Heart right ventricle (tissue), 16 donors: ENCODE measurements at places on chromosomes 3 and 15. TPM values are rescaled to one million over a fixed set of nuclear protein-coding genes. Genes with fewer than 3 reads are reported as not detected.
A peak's percentile ranks its signal among the peaks of the same experiment; 100 is the strongest.

The CEP19 gene
- total RNA-seq: 1.9 TPM

The ALG1L2 gene
- total RNA-seq: not detected

The CHRNB4 gene
- total RNA-seq: not detected

The PRR23E gene
- total RNA-seq: not detected

The CYP1A1 gene
- total RNA-seq: 0.42 TPM

The GOLGA6B gene
- not detected for total RNA-seq

The BDH1 gene
- total RNA-seq: 55.2 TPM

The CELF6 gene
- total RNA-seq: 1.2 TPM

The MEF2A gene
- 138 TPM for total RNA-seq

The OCA2 gene
- total RNA-seq: not detected

The SCAANT1 gene
- total RNA-seq: not detected

The PODXL2 gene
- 1.6 TPM for total RNA-seq

The RYR3 gene
- total RNA-seq: 0.17 TPM

The LRRC2 gene
- total RNA-seq: 114 TPM

DNA sequence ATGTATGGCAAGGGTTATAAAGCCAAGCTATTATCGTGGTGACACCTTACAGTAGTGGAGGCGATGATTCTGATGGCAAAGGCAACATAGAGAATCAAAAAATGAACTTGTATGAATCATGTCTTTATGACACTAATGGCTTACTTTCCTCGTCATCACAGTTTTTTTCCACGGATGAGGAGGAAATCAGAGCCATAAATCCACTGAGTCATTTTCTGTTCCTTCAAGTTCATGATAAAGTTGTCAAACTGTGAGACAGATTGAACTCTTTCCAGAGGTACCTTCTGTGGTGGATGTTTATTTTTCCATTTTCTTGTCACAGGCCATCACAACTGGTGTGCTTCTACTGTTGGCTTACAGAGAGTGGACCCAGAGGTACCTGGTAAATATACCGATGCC is 8.5 kb downstream of the TMEM212 start:
- no peak for DNase-seq

DNA sequence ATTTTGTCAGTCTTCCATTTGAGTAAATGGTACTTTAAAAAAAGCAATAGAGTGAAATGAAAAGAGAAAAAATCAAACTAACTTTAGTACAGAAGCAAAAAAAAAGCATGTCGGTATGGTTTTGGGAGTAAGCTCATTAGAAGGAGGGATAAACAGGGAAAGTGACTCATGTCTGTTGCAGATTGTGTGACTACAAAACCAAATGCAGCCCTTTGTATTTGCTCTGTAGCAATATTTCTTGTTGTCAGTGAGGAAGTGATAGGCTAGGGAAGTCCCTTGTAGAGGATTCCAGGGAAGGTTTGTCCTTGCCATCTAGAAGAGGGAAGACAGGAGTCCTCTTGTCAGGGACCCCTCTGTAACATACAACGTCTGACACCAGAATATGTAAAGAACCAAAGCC is 150.5 kb upstream of the POU1F1 start:
- DNase-seq: no peak

DNA sequence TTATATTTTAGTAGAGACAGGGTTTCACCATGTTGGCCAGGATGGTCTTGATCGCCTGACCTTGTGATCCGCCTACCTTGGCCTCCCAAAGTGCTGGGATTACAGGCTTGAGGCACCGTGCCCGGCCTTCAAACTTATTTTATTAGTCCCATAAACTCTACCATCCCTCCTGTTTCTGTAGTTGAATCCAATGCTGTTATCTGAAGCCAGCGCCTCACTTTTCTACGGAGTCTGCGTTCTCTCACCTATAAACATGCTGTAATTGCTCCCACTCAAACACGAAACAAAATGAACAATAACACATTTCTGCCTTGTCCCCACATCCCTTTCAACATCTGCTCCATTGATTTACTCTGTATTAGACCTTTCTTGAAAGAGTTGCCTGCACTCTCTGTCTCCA is 222.3 kb upstream of the LRRFIP2 start:
- DNase-seq: no peak

DNA sequence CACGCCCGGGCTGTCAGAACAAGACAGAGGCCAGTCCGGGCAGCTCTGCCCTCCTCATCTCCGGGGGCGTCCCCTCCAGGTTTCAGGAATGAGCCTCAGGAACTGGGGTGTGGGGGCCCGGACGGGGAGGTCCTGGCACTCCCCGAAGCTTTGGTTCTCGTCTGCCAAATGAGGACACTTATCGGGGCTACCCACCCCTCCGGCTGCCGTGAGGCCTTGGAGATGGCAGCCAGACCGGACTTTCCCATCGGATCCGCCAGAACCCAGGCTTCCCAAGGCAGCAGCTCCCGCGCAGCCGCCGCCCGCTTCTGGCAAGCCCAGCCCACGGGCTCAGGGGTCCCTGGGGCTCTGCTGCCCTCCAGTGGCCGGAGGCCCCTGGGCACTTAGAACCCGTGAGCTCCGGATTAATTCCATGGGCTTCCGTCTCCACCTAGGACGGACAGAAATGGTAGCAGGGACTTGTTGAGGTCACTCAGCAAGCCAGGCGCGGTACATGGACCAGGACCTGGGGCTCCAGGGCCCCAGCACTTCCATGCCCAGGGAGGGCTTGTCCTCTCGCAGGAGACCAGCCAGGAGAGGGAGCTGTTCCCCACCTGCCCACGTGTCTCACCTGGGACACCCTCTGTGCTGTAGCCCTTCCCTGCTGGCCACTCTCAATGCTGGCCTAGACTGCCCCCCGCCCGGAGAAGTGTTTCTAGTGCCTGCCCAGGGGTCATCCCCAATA is 89.4 kb downstream of the LINGO1 start:
- DNase-seq: peak; percentile 91

- DNase-seq: no peak
Observed at GRCh38 chr3:158522221-158523136, 48.5 kb upstream of the MLF1 start.

GRCh38 chr15:52677593-52678467 is 1.4 kb downstream of the ATOSA start:
- DNase-seq: peak; percentile 70

- DNase-seq: peak; percentile 55
Observed at GRCh38 chr3:4983739-4984510, 4.7 kb downstream of the BHLHE40 start.

GRCh38 chr3:97821287-97821773 is 481 bp upstream of the CRYBG3 start:
- peak; percentile 39 for DNase-seq

DNA sequence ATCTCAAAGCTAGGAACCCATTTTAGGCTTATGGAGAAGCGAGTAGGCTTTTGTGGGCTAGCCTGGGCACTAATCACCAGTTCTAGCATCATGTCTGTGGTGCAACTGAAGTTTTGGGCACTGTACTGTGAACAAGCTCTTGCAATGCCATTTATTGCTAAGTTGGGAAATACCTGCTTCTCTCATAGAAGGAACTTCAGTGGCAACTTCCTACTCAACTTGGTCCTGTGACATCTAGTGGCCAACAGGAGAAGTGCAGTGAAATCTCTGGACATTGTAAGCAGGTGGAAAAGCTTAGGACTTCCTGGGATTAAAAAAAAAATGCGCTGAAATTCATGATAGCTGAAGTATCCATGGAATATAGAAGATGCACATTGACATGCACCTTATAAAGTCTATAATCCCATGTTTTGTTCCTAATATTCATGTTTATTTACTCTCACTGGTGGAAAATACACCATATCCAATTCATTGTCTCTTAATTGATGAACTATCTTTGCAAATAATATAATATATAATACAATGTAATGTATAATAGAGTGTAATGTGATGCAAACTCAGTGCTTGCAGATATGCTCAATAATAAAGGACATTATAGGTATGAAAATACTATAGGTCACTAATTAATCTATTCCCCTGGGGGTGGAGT is 6.5 kb upstream of the ALDH1A3 start:
- no peak for DNase-seq

GRCh38 chr3:16101295-16102186 is 72.9 kb upstream of the GALNT15 start:
- no peak for DNase-seq

DNA sequence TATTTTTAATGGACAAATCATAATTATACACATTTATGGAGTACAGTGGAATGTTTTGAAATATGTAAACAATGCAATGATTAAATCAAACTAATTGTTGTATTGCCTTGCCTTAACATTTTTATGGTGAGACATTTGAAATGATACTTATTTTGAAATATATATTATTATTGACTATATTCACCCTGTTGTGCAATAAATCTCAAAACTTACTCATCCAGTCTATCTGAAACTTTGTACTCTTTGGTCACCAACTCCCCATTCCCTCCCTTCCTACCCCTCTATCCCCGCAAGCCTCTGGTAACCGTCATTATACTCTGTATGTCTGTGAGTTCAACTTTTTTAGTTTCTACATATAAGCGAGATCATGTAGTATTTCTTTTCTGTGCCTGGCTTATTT is 74.7 kb upstream of the GOLGA6B start:
- DNase-seq: no peak

DNA sequence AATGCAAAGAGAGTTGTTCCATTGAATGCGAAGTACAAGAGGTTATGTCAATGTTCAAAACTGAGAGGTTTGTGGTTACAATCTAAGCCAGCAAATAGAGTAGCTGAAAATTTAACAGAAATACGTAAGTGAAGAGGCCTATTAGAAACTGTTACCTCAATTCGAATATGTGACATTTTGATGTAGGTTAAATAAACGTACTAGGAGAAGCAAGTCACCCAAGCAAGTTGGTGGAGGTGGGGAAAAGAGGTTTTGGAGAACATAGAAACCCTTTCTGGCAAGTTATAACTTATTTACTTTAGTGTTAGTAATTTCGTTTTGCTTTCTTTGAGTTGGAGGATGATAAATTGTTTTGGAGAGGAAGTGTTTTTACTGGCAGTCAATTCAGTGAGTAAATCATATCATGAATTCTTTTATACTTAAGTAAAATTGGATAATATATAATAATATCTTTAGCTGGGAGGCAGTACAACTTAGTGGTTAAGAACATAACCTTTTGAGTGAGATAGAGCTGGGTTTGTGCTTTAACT is 91.2 kb upstream of the NAALADL2 start:
- DNase-seq: no peak

- no peak for DNase-seq
Observed at GRCh38 chr3:31399271-31399670, 133.5 kb upstream of the STT3B start.

- no peak for DNase-seq
Observed at GRCh38 chr3:21785765-21786437, 34.9 kb upstream of the ZNF385D start.

- DNase-seq: no peak
Observed at GRCh38 chr3:177107461-177108239, 89.6 kb downstream of the TBL1XR1 start.

DNA sequence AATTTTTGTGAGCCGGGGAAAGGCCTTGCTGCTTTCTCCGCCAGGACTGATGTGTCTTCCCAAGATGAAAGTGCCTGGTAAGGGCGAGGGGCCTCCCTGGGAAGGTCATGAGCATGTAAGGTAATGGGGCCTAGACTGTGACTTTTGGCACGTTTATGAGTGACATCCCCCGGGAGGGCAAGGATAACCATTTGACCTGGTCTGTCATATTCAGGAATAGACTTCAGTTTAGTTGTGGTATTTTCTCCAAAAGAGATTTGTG is 631 bp upstream of the CNBP start:
- DNase-seq: peak; percentile 24

GRCh38 chr15:85361323-85361722 is 19.1 kb upstream of the AKAP13 start:
- DNase-seq: no peak

DNA sequence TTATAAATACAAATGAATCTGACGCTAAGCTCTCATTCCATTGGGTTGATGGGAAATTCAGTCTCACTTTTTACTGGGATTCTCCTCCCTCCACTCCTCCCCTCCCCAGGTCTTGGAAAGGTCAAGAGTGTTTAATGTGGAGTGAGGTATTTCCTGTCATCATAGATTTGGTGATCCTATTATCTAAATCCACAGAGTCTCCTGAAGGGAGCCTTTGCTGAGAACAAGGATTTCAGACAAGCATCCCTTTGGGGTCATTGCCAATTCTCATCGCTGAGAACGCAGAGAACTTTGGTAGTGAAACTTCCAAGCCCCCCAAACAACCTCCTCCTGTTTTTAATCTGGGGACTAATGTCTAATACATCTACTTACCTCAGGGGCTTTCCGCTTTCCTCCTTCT is 297.9 kb downstream of the OTOL1 start:
- no peak for DNase-seq

DNA sequence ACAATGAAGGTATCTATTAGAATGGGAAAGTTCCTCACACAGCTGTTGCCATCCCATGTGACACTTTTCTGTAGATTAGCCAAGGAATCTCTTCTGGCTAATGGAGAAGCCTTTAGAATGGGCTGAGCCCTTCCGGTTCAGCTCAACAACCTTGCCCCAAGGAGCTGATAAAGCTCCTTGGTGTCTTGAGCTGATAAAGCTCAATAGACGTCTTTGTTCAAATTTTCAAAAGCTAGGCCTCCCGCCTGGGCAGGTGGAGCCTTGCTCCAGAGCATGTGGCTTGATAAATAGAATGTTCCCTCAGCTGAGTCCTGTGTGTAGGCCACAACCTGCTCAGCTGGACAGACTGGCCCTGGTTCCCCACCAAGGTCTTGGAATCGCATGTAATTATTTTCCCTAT is 7.2 kb upstream of the BNIP2 start:
- no peak for DNase-seq

DNA sequence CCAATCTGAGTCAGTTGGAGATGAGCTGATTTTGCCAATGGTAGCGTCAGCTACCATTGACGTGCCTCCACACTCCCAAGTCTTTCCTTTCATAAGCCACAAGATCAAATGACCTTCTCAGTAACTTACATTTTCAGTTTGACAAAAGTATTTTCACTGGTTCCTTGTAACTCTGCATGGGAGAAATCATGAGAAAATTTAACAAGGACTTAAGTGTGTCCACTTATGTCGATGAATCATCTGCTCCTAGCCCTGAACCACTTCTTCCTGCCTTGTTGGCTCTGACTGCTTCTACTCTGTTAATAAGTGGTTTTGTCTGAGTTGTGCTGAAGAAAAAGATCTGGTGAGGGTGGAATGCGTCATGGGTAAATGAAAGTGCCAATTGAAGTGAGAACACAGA is 101.2 kb downstream of the NFKBIZ start:
- DNase-seq: no peak

DNA sequence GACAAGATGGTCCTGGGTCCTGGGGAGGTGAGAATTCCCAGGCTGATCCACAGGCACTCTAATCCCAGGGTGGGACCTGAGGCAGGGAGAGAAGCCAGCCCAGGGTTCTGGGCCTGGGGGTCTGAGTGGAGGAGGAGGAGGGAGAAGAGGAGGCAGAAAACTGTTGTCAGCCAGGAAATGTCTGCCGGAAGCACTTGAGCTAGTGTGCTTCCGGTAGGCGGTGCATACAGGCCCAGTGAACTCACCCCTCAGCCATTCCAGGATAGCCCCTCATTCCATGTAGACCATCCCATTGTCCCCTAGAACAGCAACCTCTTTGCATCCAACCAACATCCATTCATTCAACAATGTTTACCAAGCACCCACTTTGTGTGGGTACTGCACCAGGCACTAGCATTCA is 47.9 kb upstream of the LCTL start:
- DNase-seq: no peak

DNA sequence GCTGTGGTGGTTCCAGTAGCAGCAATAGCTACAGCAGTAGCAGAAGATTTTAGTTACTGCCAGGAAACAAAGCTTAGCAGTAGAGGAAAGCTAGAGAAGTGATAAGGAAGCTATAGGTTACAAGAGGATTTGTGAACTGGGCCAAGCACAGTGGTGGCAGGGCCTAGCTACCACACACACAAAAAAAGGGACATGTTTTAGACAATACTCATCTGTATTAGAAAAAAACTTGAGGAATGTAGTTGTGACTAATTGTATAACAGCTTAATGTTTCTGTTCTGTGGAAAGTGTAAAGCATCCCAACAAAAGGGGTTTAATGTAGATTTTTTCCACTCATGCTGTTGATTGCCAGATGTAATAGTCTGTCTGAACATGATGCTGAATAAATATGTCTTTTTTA is 29.9 kb upstream of the PFN2 start:
- no peak for DNase-seq
